T-helper 17 cell (primary cell): ENCODE measurements at places on chromosomes 6 and 20.
A peak's percentile ranks its signal among the peaks of the same experiment; 100 is the strongest.

DNA sequence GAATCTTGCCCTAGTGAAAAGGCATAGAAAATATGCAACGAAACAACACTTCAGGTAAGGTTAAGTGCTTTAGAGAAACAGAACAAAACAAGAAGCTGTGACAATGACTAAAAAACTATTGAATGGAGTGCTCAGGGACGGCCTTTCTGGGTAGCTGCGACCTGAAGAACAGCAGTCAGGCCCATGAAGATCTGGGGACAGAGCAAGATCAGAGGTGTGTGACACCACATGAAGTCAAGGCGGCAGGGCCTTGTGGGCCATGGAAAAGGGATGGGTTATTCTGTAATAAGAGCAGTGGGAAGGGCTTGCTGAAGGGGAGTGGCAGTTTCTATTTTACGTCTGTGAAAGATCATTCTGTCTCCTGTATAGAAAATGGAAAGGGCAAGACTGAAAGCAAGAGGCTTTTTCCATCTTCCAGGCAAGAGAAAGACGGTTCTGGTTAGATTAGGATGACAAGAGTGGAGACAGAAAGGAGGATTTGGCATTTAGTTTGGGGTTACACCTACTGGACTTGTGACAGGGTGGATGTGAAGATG lies 5.1 kb downstream of the UBE2V1 start:
- no peaks in the 10 kb centered on the region for H3K27me3 ChIP-seq
- peak overlapping the region; percentile 77 for H3K4me3 ChIP-seq
- peak overlapping the region; percentile 88 for H3K27ac ChIP-seq
- DNase-seq, result no peak

DNA sequence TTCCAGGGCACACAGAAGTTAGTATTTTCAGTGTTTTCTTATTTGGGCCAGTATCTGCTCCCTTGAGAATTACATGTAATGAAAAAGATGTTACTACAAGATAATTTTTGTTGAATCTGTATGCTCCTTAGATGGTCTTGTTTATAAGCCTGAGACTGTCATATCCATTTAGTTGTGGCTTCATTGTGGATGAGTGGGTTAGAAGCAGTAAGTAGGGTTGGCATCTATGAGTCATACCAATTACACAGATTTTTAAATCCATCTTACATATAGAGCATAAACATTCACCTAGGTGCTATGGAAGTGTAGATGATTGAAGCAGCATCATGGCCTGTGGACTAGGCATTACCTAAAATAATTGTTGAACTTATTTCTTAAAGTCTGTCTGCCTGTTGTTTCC lies 13.5 kb upstream of the BAG2 start:
- H3K36me3 ChIP-seq, result peaks cover 2% of the 10 kb centered on the region
- no peak overlapping the region for H3K27ac ChIP-seq
- no peak for DNase-seq
- no peaks in the 10 kb centered on the region for H3K4me1 ChIP-seq

DNA sequence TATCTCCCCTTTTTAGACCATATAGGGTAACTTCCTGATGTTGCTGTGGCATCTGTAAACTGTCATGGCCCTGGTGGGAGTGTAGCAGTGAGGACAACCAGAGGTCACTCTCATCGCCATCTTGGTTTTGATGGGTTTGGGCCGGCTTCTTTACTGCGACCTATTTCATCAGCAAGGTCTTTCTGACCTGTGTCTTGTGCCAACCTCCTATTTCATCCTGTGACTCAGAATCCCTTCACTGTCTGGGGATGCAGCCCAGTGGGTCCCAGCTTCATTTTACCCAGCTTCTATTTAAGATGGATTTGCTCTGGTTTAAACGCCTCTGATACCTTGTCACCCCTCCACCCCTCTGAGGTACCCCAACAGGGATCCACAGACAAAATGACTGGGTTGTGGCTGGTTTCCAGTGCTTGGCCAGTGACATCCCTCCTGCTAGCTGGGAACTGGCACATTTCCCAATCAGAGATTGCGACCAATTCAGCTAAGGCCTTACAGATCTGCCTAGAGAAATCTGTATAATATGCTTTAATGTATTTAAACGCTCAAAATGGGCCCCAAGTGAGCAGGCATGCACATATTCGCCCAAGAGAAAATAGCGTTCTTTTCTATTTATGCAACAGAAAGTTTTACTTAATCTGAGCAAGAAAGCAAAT lies 315.6 kb upstream of the QKI start:
- H3K4me1 ChIP-seq, result peaks cover 2% of the 10 kb centered on the region
- H3K27me3 ChIP-seq, result peaks cover 17% of the 10 kb centered on the region
- DNase-seq, result no peak
- no peaks in the 10 kb centered on the region for H3K36me3 ChIP-seq

DNA sequence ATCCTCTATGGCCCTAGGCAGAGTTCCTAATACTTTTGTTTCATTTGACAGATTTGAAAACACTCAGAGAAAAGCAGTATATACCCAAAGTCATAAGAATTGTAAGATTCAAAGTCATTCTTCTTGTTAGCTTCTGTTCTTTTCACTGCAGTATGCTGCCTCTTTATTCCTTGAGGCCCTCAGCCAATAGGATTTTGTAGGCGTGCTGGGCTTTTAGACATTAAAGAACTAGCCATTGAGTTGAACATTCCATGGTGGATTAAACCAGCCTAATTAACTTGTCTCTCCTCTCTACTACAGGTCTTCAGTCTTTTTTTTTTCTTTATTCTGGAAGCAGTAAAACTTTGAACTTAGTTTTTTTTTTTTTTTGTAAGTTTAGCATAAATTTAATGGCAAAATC lies 186.3 kb downstream of the PLCB4 start:
- H3K4me1 ChIP-seq, result no peaks in the 10 kb centered on the region
- no peak overlapping the region for H3K4me3 ChIP-seq
- no peaks in the 10 kb centered on the region for H3K27me3 ChIP-seq
- no peak for DNase-seq

GRCh38 chr6:142058551-142059290 lies 74.0 kb upstream of the GJE1 start:
- no peaks in the 10 kb centered on the region for H3K27me3 ChIP-seq
- H3K27ac ChIP-seq, result no peak overlapping the region
- H3K36me3 ChIP-seq, result no peaks in the 10 kb centered on the region
- H3K4me3 ChIP-seq, result no peak overlapping the region
- no peaks in the 10 kb centered on the region for H3K4me1 ChIP-seq

DNA sequence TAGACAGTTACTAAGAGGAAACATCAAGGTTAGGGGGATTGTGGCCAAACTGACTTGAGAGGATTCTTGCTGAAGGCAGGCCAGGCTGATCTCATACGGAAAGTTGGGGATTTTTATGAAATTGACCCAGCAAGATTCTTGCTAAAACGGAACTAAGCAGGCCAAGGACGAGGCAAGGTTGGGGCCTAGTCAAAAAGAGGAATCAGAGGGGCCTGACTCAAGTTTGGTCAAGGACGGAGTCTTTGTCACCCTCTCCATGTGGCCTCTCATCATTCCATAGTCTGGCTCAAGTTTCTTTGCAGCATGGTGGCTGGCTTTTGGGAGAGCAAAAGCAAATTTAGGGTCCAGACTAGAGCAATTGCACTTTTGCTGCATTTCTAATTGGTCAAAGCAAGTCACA lies 7.9 kb upstream of the HECA start:
- H3K4me1 ChIP-seq, result peaks cover 43% of the 10 kb centered on the region
- peak overlapping the region; percentile 87 for H3K27ac ChIP-seq
- DNase-seq, result no peak
- H3K27me3 ChIP-seq, result no peaks in the 10 kb centered on the region

DNA sequence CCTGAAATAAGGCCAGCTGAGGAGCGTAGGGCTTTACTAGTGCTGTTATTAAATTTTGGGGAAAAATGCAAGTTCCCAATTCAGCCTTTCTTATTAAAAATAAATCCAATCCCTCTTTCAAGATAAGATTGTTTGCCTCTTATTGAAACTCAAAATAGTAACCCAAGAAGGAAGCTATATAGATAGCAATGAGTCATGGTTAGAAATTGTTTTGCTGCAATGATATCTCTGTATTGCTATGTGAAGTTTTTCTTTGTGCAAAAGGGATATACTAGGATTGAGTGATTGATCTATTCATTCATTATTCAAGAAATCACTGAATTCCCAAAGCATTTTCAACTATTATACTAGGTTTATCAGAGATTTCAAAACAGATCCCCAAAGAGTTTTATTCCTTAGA lies 93.0 kb upstream of the HDAC2 start:
- H3K4me3 ChIP-seq, result no peak overlapping the region
- H3K27ac ChIP-seq, result no peak overlapping the region
- H3K27me3 ChIP-seq, result peaks cover 34% of the 10 kb centered on the region
- no peaks in the 10 kb centered on the region for H3K36me3 ChIP-seq
- H3K4me1 ChIP-seq, result no peaks in the 10 kb centered on the region
- no peak for DNase-seq

GRCh38 chr6:157989541-157990289 lies 8.1 kb downstream of the SYNJ2 start:
- DNase-seq, result no peak
- H3K27me3 ChIP-seq, result no peaks in the 10 kb centered on the region
- H3K4me3 ChIP-seq, result peak overlapping the region; percentile 81
- H3K27ac ChIP-seq, result peak overlapping the region; percentile 60
- H3K4me1 ChIP-seq, result peaks cover 40% of the 10 kb centered on the region

DNA sequence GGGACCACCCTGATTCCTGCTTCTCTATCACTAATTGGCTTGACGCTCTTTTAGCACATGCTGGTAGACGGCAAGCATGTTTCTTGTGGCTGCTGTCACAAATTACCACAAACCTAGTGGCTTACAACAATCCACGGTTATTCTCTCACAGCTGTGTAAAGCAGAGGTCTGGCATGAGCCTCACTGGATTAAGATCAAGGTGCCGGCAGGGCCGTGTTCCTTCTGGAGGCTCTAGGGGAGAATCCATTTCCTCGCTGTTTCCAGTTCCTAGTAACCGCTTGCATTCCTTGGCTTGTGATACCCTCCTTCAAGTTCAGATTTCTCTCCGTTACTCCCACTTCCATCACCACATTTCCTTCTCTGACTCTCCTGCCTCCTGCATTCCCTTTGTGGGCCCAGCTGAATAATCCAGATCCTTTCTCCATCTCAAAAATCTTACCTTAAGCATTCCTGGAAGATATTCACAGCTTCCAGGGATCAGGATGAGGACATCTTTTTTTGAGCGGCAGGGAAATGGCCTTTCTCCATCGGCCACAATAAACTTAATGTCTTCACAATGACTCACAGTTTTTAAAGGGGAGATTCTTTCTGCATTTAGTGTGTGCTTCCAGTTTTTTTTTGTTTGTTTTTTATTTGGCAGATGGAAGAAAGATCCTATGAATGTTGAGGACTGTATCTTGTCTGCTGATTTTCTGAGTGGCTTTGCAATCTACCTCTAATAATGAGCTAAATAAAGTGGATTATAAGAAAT lies 39.9 kb downstream of the BMP6 start:
- H3K4me3 ChIP-seq, result no peak overlapping the region
- H3K27me3 ChIP-seq, result peaks cover 48% of the 10 kb centered on the region
- no peaks in the 10 kb centered on the region for H3K4me1 ChIP-seq
- DNase-seq, result no peak
- no peaks in the 10 kb centered on the region for H3K36me3 ChIP-seq

- no peaks in the 10 kb centered on the region for H3K36me3 ChIP-seq
- peaks cover 22% of the 10 kb centered on the region for H3K4me1 ChIP-seq
- no peak overlapping the region for H3K27ac ChIP-seq
- no peaks in the 10 kb centered on the region for H3K27me3 ChIP-seq
Measured at GRCh38 chr6:36626636-36627035, 32.5 kb downstream of the SRSF3 start.

- no peak for DNase-seq
- H3K4me3 ChIP-seq, result no peak overlapping the region
- H3K27me3 ChIP-seq, result no peaks in the 10 kb centered on the region
- peaks cover 10% of the 10 kb centered on the region for H3K4me1 ChIP-seq
- H3K36me3 ChIP-seq, result no peaks in the 10 kb centered on the region
- H3K27ac ChIP-seq, result no peak overlapping the region
Measured at GRCh38 chr6:583116-583515, 73.8 kb downstream of the HUS1B start.

DNA sequence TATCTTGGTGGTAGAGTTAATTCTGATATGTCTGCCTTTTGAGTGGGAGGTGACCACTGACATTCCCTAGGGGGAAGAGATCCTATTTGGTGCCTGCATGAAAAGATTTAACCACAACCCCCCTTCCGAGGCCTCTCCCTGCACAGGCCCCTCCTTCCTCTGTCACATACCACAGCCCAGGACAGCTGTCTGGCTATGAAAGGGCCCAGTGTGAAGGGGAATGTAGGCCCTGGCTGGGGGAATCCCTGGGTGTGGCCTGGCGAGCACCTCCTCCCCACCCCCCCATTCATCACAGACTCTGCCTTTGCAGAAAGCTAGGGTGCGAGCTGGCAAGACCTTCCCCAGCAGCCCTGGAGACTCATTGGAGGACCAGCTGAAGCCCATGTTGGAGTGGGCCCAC lies 27.4 kb upstream of the MAPRE1 start:
- no peaks in the 10 kb centered on the region for H3K27me3 ChIP-seq
- DNase-seq, result no peak
- H3K4me3 ChIP-seq, result no peak overlapping the region
- no peaks in the 10 kb centered on the region for H3K36me3 ChIP-seq

DNA sequence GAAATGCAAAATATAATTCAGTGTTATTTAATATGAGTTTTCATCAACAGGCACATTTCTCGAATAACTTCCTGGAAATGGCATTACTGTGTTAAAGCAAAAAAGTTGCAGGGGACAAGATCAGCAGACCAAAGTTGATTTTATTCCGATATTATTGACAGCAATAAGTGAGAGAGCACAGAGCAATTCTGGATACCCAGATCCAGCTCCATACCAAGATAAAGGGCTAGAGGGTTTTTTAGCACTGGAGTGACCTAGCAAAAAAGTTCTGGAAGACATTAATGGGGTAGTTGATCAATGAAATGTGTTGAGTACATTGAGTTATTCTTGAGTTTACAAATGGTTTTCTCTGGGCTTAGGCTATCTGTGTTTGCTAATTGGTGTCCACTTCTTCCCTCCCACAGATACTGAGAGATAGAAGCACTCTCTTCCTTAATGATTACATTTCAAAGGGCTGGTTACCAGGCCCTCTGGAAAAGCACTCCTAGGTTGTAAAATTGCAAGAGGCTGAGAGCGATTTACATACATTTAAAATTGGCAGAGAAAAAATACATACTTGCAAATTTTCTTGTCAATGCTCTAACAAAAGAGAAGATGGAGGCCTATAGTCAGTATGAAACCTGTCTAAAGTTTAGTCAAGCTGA lies 47.0 kb upstream of the MANEA start:
- no peak for DNase-seq
- H3K4me3 ChIP-seq, result no peak overlapping the region
- no peaks in the 10 kb centered on the region for H3K36me3 ChIP-seq
- H3K27ac ChIP-seq, result no peak overlapping the region
